ENCODE measurements at places on chromosomes 7 and 10.
A peak's percentile ranks its signal among the peaks of the same experiment; 100 is the strongest.

- DNase-seq: no peak
Measured at GRCh38 chr7:154628556-154628955, 374.4 kb downstream of the PAXIP1 start.

DNA sequence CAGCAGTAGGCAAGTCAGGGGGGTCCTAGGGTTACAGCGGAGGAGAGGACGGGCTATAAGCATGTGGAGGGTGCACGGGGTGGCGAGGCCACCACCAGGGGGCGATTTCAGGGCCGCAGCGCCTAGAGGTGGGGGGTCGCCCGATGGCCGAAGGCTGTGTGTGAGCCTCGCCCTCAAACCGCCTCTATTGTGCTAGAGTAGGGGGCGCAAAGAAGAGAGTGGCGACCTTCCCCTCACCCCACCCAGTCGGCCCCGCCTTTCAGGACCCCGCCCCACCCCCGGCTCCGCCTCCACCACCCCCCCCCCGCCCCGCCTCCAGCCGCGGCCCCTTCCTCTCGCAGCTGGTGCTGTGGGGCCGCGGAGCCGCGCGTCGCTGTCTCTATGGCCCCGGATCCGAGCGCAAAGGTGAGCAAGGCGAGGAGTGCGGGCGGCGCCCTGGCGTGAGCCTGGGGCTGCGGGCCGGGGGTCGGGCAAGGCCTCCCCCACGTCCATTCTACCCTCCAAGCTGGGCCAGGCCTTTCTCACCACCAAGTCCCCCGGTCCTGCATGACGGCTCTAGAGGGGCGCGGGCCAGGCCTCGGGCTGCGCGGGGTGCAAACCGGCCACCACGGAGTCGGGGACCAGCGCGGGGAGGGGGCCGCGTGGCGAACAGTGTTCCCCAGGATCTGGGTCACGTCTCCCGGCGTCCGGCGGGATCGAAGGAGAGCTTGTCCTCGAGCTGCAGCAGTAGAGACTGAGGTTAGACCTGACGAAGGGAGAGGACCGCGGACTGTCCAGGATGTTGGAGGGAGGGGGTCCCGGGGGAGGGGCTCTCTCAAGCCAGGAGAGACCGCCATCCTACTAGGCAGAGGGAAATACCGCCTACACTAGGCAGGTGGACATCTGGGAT, at the start of gene SEMA4G:
Gene SEMA4G (plus strand): TSS at position 318 of the 889 bp plus-strand sequence. CDS start 3,409 bp downstream, outside the sequence.
- peak; percentile 66 for DNase-seq

DNA sequence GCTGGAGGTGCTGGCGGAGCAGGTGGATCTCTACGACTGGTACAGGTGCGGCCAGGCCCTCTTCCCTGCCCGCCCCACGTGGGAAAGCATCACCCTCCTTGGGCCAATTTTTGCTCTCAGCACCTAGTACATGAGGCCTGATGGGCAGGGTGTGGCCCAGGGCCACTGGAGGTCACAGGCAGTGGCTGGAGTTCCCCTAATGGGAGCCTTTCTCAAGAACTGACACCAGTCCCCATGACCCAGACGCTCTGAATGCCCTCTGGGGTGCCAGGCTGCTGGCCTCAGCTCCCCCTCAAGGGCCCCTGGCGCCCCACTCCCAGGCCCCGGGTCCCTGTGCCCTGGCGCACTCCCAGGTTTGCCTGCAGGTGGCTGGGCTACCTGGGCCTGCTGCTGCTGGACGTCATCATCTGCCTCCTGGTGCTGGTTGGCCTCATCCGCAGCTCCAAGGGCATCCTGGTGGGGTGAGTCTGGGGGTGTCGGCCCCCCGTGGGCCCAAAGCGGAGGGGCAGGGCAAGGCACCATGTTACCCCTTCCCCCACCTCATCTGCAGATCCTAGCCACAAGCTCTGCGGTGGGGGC, 15.9 kb downstream of the TTYH3 start:
- DNase-seq: no peak

GRCh38 chr10:78777466-78777865, 291.3 kb upstream of the ZMIZ1 start:
- DNase-seq: no peak

GRCh38 chr7:84194484-84195271, at the start of gene SEMA3A:
Gene SEMA3A (minus strand): TSS chr7:84194789. CDS start chr7:84194586, 203 bp downstream.
- peak; percentile 13 for DNase-seq

GRCh38 chr7:28703037-28703765, 254.9 kb downstream of the TRIL start:
- DNase-seq: no peak

- DNase-seq: no peak
Measured at GRCh38 chr10:112246-112645, 23.0 kb upstream of the ZMYND11 start.

- no peak for DNase-seq
Measured at GRCh38 chr10:11605807-11606408, 5.5 kb downstream of the USP6NL start.

DNA sequence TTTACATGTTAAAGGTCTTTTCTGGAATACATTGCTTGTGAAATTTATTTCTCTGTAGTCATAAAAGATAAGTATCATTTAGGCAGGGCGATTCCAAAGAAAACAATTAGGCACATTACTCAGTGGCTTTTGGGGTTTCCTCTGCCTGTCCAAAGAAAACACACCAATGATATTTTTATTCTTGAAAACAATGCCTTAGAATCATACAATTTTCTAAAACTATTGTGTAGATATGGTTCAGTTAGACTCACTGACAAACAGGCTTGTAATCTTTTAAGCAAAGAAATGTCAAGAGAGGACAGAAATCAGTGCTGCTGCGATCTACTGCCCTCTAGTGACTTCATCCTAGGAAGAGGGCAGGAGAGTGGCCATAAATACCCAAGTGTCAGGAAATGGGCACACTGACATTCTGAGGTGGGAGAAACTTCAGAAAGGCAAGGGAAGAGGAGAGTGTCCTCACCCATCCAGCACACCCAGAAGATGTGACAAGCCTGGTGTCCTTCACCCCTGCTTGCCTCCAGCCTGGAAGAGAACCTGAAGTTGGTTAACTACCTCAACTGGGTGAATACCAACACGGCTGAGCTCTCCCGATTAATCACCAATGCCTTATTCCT, 120.5 kb downstream of the GALNT11 start:
- DNase-seq: peak; percentile 18

- DNase-seq: no peak
Measured at GRCh38 chr7:30082686-30083085, 52.1 kb upstream of the MTURN start.

Data from activated naive CD8-positive, alpha-beta T cell treated with anti-CD3 and anti-CD28 coated beads, Interleukin-2, amount 50 U/mL, for 24 hours (primary cell).